ENCODE measurements at places on chromosomes 1 and 21.

- peak; percentile 82 for DNase-seq
Observed at GRCh38 chr1:9315411-9316079, 22.9 kb downstream of the SPSB1 start.

- no peak for DNase-seq
Observed at GRCh38 chr1:56915960-56916359, 49.9 kb downstream of the C8B start.

DNA sequence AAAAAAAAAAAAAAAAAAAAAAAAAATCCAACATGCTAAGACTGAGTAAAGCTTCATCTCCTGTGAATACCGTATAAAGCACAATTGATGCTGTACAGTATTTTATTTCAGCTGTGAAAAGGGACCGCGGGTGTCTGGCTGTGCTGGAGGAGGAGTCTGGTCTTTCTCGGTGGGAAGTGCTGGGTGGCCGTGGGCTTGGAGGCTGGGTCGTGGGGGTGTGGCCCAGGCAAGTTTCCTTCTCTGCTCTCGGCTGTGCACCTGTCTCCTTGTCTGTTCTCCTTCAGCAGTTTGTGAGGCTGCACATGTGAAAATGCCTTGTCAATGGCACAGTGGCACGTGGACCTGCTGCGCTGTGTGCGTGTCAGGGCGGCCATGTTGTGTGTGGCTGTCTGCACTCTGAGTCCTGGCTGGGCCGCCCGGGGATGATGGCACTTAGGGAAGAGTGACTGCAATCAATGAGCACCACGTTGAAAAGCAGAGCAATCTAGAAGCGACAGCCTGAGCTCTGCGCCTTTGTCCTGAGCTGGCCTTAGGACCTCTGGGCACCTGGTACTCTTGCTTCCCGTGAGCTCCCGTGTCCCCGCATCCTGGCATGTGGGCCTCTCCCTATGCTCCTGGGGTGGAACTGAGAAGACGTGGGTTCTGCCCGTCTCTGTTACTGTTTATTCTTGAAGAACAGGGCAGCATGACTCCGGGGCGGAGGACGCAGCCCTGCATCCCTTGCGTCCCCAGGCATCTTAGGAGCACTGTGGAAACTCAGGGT is 14.5 kb downstream of the AGPAT3 start:
- DNase-seq: no peak

- no peak for DNase-seq
Observed at GRCh38 chr1:232627645-232628334, 2.1 kb downstream of the SIPA1L2 start.

DNA sequence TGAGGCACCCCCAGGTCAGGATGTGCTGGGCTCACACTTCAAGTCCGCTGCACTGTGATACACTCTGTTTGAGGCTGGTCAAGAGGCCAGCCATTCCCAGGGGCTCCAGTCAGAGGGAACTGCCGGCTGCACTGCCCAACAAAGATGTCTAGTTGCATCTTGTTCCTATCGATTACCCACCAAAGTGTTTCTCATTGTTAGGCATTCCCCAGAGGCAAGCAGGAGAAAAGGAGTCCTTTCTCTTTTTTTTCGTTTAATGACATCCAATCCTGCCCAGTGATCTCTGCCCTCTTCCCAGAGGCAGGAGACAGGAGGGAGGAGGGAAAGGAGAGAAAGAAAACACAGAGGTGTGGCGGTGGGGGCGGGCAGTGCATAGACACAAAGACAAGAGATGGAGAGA is 150.4 kb downstream of the OMA1 start:
- DNase-seq: no peak

- no peak for DNase-seq
Observed at GRCh38 chr1:204980840-204981405, 62.1 kb upstream of the CNTN2 start.

Data from tibial artery (tissue), 4 donors.